ENCODE measurements at places on chromosomes 12 and 14. TPM values are rescaled to one million over a fixed set of nuclear protein-coding genes. Genes with fewer than 3 reads are reported as not detected.

The ZBTB25 gene
- total RNA-seq = 7.2 TPM

The PLEKHG7 gene
- total RNA-seq = not detected

The RNASE2 gene
- total RNA-seq = not detected

The MOK gene
- 30.6 TPM for total RNA-seq

The TAS2R8 gene
- total RNA-seq = not detected

The PTPRR gene
- 0.27 TPM for total RNA-seq

The FAM181A gene
- total RNA-seq = not detected

The CCDC196 gene
- total RNA-seq = not detected

The RPGRIP1 gene
- total RNA-seq = 0.54 TPM

The CPSF6 gene
- 64.2 TPM for total RNA-seq

The SLCO1B3 gene
- total RNA-seq = 19.4 TPM

The ATP2B1 gene
- 86.8 TPM for total RNA-seq

The BEST3 gene
- 0.67 TPM for total RNA-seq

The VRTN gene
- not detected for total RNA-seq

The SLC2A3 gene
- total RNA-seq = 5.7 TPM

The ACACB gene
- total RNA-seq = 7.3 TPM

The AGAP2 gene
- total RNA-seq = 0.14 TPM

The KRT74 gene
- total RNA-seq = not detected

The C1QL4 gene
- total RNA-seq = 6.0 TPM

The IFT43 gene
- total RNA-seq = 40.3 TPM

All from A549 treated with DMSO at 1 μM for 4 hours (cell line).